ENCODE measurements at places on chromosomes 1 and 21. TPM values are rescaled to one million over a fixed set of nuclear protein-coding genes. Genes with fewer than 3 reads are reported as not detected.

GRCh38 chr1:208254862-208255261, 10.7 kb upstream of the PLXNA2 start:
- DNase-seq = no peak

GRCh38 chr1:12587981-12588640, 29.9 kb downstream of the DHRS3 start:
- no peak for DNase-seq

DNA sequence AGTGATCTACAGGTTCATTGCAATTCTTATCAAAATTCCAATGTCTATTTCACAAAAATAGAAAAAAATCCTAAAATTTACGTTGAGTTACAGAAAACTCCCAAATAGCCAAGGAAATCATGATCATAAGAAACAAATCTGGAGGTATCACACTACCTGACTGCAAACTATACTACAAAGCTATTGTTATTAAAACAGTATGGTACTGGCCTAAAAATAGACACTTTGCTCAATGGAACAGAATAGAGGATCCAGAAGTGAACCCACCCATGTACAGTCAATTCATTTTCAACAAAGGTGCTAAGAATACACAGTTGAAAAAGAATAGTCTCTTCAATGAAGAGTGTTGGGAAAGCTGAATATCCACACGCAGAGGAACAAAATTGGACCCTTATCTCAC, 30.2 kb downstream of the GBP2 start:
- DNase-seq = no peak

The DIO1 gene
- total RNA-seq = not detected

The SPRR2E gene
- not detected for total RNA-seq

The UBL4B gene
- not detected for total RNA-seq

Measured in T-helper 17 cell (primary cell).